SJCRH30 (cell line): ENCODE measurements at places on chromosomes 1 and 21. TPM values are rescaled to one million over a fixed set of nuclear protein-coding genes. Genes with fewer than 3 reads are reported as not detected.

DNA sequence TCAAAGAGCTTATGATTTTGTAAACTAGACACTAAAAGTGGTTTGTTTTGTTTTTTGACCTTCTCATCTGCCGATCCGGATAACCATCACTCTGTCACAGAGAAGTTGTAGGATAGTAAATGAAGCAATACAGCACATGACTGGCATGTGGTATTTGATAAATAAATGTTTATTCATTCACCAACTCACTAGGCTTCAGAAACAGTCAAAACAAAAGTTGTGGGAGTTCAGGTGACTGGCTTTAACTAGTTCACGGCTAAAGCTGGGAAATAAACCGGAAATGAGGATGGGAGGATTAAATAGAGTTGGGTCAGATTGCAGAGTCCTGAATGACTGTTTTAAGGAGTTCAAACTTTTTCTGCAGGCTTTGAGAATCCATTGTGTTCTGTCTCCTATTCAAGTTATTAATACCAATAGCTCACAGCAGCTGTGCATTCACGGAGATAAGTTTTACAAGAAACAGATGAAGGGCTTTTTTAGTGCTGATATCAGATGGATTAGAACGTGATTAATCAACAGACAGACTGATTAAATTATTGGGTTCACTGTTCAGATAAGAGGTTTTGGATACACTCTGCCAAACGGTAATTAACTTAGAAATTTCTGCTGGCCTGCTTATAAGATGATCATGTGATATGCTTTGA is 463.3 kb downstream of the DPYD start:
- no peaks in the 10 kb centered on the region for H3K27me3 ChIP-seq
- no peak overlapping the region for H3K27ac ChIP-seq
- no peaks in the 10 kb centered on the region for H3K36me3 ChIP-seq
- peak; percentile 43 for DNase-seq

Gene COL16A1
- 2.6 and 2.7 TPM in 2 replicates for total RNA-seq

Gene CD48
- not detected in 2 replicates for total RNA-seq

- no peak overlapping the region for H3K27ac ChIP-seq
- H3K36me3 ChIP-seq = no peaks in the 10 kb centered on the region
- H3K4me1 ChIP-seq = peaks cover 5% of the 10 kb centered on the region
- H3K4me3 ChIP-seq = no peak overlapping the region
Measured at GRCh38 chr1:14656384-14656937, 58.0 kb downstream of the KAZN start.

DNA sequence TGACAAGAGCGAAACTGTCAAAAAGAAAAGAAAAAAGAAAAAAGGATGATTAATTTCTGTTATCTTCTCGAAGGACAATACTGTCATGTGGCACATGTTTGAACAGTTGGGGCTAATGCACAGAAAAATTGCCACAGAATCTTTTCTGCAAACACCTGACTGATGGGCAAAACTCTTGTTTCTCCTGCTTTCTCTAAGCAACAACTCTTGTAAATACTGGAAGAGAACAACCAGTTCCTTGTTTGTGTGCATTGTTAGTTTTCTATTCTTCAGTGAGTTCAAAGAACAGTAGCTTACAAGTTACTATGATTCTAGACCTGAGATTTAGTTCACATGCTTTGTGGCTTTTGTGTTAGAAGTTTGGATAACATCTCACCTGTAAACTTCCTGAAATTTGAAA is 60.7 kb downstream of the CDC14A start:
- no peak overlapping the region for H3K4me3 ChIP-seq
- H3K27me3 ChIP-seq = no peaks in the 10 kb centered on the region
- H3K27ac ChIP-seq = no peak overlapping the region
- no peak for DNase-seq

GRCh38 chr1:91572044-91572443 is 71.4 kb downstream of the CDC7 start:
- no peak overlapping the region for H3K4me3 ChIP-seq
- no peaks in the 10 kb centered on the region for H3K36me3 ChIP-seq
- no peak for DNase-seq

DNA sequence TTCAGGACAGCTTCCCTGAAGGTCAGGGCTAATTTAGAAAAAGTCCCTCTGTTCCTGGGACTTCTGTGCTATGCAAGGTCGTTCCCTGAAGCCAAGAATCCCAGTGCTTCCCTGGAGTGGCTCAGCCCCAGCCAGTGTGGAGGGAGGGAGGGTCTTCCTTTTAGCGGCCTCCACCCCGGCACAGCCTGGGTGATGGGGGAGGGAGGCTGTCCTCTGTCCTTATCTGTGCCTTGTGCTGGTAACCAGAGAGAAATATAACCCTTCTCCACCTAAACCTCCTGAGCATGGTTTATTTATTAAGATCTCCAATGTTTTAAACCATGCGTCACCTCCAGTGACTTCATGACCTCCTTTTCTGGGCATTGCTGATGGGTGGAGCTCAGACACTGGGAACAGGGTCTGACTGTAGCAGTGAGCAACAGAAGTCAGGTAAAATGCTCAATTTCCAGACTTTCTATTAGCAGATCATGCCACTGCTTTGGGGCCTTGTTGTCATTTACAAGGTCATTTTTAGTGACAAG is 157.1 kb downstream of the DSCAM start:
- no peak overlapping the region for H3K27ac ChIP-seq
- H3K27me3 ChIP-seq = 0 out of 2 replicates have a peak, but pooled peaks cover 4% of the 10 kb centered on the region
- no peak for DNase-seq
- H3K4me3 ChIP-seq = no peak overlapping the region

Gene SPRR1B
- total RNA-seq = not detected in 2 replicates

GRCh38 chr1:218634212-218634611 is 289.1 kb downstream of the TGFB2 start:
- no peak overlapping the region for H3K27ac ChIP-seq
- DNase-seq = no peak
- H3K36me3 ChIP-seq = no peaks in the 10 kb centered on the region
- no peaks in the 10 kb centered on the region for H3K27me3 ChIP-seq
- H3K4me1 ChIP-seq = no peaks in the 10 kb centered on the region
- H3K4me3 ChIP-seq = no peak overlapping the region

DNA sequence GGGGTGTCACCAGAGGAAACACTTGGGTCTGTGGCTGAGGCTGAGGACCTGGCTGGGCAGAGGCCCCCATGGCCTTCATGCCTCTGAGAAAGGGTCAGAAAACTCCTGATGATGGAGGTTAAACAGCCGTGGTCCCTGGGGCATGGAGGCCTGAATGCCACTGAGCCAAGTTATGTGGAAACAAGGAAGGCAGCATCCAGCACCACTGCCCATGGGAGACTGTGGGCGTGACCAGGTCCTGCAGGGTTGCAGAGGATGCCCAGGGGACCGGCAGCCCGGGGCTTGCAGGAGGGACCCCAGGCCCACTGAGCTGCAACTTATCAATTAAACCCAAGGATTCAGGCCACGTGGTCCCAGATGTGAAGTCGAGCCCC is 18.9 kb upstream of the COL6A2 start:
- no peak for DNase-seq
- no peaks in the 10 kb centered on the region; the same call in 1 of the 2 replicates for H3K27me3 ChIP-seq
- H3K4me3 ChIP-seq = no peak overlapping the region
- no peak overlapping the region for H3K27ac ChIP-seq
- no peaks in the 10 kb centered on the region for H3K36me3 ChIP-seq
- H3K4me1 ChIP-seq = peaks cover 5% of the 10 kb centered on the region

Gene KPRP
- not detected in 2 replicates for total RNA-seq

Gene KIF2C
- total RNA-seq = 120 and 124 TPM in 2 replicates

DNA sequence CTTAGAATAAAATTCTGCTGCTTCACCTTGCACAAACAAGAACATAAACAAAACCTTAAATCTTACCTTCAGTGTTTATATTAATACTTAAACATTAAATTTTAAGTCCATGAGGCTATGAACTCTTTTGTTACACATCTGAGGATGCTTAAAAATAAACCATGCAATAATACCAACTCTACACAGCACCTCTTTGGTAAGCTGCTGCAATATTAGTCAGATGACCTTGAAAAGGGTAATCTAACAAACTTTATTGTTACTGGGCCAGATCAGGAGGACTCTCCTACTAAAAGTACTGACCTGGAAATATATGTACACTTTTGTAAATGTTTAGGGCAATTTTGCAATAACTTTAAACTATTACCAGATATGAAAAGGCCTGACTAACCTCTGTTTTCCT is 763 bp downstream of the SIKE1 start:
- no peaks in the 10 kb centered on the region for H3K27me3 ChIP-seq
- H3K4me3 ChIP-seq = peak overlapping the region; percentile 69
- no peak for DNase-seq
- H3K36me3 ChIP-seq = peaks cover 19% of the 10 kb centered on the region; the same call in 1 of the 2 replicates

- peaks cover 27% of the 10 kb centered on the region for H3K4me1 ChIP-seq
- H3K4me3 ChIP-seq = no peak overlapping the region
- no peaks in the 10 kb centered on the region for H3K36me3 ChIP-seq
- no peaks in the 10 kb centered on the region for H3K27me3 ChIP-seq
- no peak overlapping the region for H3K27ac ChIP-seq
- peak; percentile 90 for DNase-seq
Measured at GRCh38 chr1:108828074-108828961, 28.6 kb downstream of the AKNAD1 start.
